Temporal lobe (tissue), 4 donors: ENCODE measurements at places on chromosomes 7 and 10. TPM values are rescaled to one million over a fixed set of nuclear protein-coding genes. Genes with fewer than 3 reads are reported as not detected.

The UCMA gene
- total RNA-seq = not detected

The GDF10 gene
- 7.6 TPM for total RNA-seq

The MMD2 gene
- total RNA-seq = 4.4 TPM

The CCL24 gene
- total RNA-seq = not detected

The OR2A5 gene
- not detected for total RNA-seq

The AS3MT gene
- total RNA-seq = 9.1 TPM

The EBLN1 gene
- not detected for total RNA-seq

The CYP3A5 gene
- under 0.01 TPM for total RNA-seq

The PTPRE gene
- 11.3 TPM for total RNA-seq

The ZFYVE27 gene
- 41.1 TPM for total RNA-seq

The CSTF2T gene
- total RNA-seq = 28.8 TPM

The PROSER2 gene
- 0.98 TPM for total RNA-seq

The STEAP1 gene
- 0.25 TPM for total RNA-seq

The STK31 gene
- total RNA-seq = 17.2 TPM
